Activated CD4-positive, alpha-beta T cell treated with anti-CD3 and anti-CD28 coated beads, Interleukin-2, amount 10 ng/mL, durations not matched to agents 7 days and 5 days (primary cell): ENCODE measurements at places on chromosomes 12 and 14. TPM values are rescaled to one million over a fixed set of nuclear protein-coding genes. Genes with fewer than 3 reads are reported as not detected.

The LACRT gene
- not detected for total RNA-seq

The CIROP gene
- not detected for total RNA-seq

The OR4E2 gene
- total RNA-seq = not detected

The BICDL1 gene
- 65.9 TPM for total RNA-seq

The GRIN2B gene
- not detected for total RNA-seq

The GZMB gene
- total RNA-seq = 105 TPM

The PTGER2 gene
- 54.5 TPM for total RNA-seq

The KLRC1 gene
- not detected for total RNA-seq

The GYS2 gene
- total RNA-seq = not detected

The TMEM260 gene
- 23.0 TPM for total RNA-seq

The EXD2 gene
- total RNA-seq = 5.2 TPM

The CLMN gene
- total RNA-seq = 0.42 TPM

The BCL11B gene
- 116 TPM for total RNA-seq

The CAPS2 gene
- total RNA-seq = 2.1 TPM

The MYL2 gene
- not detected for total RNA-seq

The SYNDIG1L gene
- total RNA-seq = not detected

The FAM234B gene
- 4.4 TPM for total RNA-seq

The TCL1B gene
- not detected for total RNA-seq

The AKAP3 gene
- 2.5 TPM for total RNA-seq

The PPP4R3A gene
- total RNA-seq = 145 TPM

The HOXC11 gene
- total RNA-seq = not detected

The CAND1 gene
- total RNA-seq = 143 TPM

The ERP27 gene
- total RNA-seq = 11.3 TPM

The RFX4 gene
- not detected for total RNA-seq

The SLC24A4 gene
- total RNA-seq = not detected

The GPR84 gene
- 0.33 TPM for total RNA-seq

The KIF21A gene
- 13.0 TPM for total RNA-seq

The SLC25A3 gene
- total RNA-seq = 333 TPM

The RIPK3 gene
- 41.4 TPM for total RNA-seq

The ACOT4 gene
- total RNA-seq = 1.4 TPM

The KCNC2 gene
- not detected for total RNA-seq

The C12orf60 gene
- 1.3 TPM for total RNA-seq

The BEGAIN gene
- total RNA-seq = 0.10 TPM

The TRHDE gene
- not detected for total RNA-seq

The CCDC60 gene
- total RNA-seq = not detected

The ANO2 gene
- not detected for total RNA-seq

The RHOF gene
- total RNA-seq = 148 TPM

The SNW1 gene
- 115 TPM for total RNA-seq

The MEG3 gene
- not detected for total RNA-seq

The MYF6 gene
- total RNA-seq = not detected

The SUOX gene
- 2.4 TPM for total RNA-seq

The ALKBH1 gene
- total RNA-seq = 12.5 TPM

The PPP1R1A gene
- total RNA-seq = not detected

The TEP1 gene
- 38.1 TPM for total RNA-seq

The TTC6 gene
- not detected for total RNA-seq

The RAB35 gene
- total RNA-seq = 76.5 TPM

The ACSM4 gene
- not detected for total RNA-seq

The CATSPERB gene
- 3.9 TPM for total RNA-seq

The HOTAIR gene
- not detected for total RNA-seq
